ENCODE measurements at places on chromosomes 5 and 9. TPM values are rescaled to one million over a fixed set of nuclear protein-coding genes. Genes with fewer than 3 reads are reported as not detected.

GRCh38 chr5:141121563-141121962 is at the start of gene PCDHB4:
PCDHB4 (plus strand) TSS chr5:141121818; CDS start chr5:141121999, 181 bp downstream.
- no peaks in the 10 kb centered on the region for H3K27me3 ChIP-seq
- no peak for DNase-seq
- H3K27ac ChIP-seq = no peak within 1 kb of the TSS

- H3K4me1 ChIP-seq = peaks cover 16% of the 10 kb centered on the region
- H3K27ac ChIP-seq = no peak overlapping the region
- no peak for DNase-seq
- peaks cover 55% of the 10 kb centered on the region for H3K27me3 ChIP-seq
- no peaks in the 10 kb centered on the region for H3K36me3 ChIP-seq
Measured at GRCh38 chr9:122128007-122128968, 31.3 kb downstream of the NDUFA8 start.

DNA sequence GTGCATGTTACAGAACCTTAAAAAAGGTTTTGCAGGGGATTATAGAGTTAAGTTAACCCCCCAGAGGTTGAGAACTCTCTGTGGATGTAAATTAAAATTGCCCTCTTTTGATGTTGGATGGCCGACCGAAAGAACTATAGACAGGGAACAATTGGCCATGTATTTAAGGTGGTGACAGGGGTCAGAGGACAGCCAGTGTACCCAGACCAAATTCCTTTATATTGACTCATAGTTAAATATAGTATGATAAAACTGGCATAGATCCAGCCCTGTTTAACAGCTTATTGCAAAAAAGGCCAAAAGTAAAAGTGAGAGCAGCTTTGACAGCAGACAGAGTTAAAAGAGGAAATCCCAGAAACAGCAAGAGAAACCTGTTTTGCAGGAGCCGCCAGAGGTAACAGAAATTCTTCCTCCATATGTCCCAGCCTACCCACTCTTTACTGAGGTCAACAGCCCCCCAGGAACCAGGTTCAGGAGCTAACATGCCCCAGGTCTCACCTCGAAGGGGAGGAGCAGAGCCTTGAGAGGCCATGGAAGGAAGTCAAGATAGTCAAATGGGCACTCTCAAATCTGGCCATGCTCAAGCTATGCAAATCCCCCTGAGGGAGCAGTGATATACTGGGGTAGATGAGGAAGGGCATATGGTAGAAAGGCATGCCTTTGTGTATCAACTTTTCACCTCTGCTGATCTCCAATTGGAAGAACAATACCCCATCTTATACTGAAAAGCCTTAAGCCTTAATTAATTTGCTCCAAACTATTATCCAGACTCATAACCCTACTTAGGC is 156.4 kb upstream of the COX7C start:
- no peaks in the 10 kb centered on the region for H3K27me3 ChIP-seq
- H3K4me3 ChIP-seq = peak overlapping the region; percentile 48
- peaks cover 12% of the 10 kb centered on the region for H3K4me1 ChIP-seq
- DNase-seq = peak; percentile 69
- peaks cover 12% of the 10 kb centered on the region for H3K36me3 ChIP-seq

DNA sequence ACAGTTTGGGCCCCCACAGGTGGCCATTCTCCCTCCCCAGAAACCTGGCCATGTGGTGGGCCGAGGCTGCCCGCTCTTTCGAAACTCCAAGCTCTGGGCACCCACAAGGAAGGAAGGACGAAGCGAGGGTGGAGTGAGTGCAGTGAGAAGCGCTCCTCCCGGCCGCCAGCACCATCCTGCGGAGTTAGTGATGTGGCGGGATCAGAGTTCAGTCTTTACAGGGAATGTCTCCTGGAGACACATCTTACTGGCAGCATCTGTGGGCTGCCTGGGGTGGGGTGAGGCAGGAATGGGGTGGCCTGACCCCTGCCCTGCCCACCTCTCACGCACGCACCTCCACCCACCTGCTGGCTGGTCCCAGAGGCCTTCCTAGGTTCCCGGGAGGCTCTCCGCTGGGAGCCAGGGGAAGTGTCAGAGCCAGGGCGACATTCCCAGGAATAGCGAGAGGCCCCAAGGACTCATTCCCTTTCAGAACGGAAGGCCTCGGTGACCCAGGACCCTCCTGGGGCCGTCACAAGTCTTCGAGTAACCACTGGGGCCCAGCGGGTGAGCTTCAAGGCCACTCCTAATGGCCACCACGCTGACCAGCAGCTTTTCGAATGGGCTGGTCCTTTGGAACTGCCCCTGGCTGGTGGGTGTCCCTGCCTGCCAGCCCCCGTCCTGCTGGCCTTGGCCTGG is 5.5 kb upstream of the RNU6ATAC start:
- DNase-seq = no peak
- no peaks in the 10 kb centered on the region for H3K36me3 ChIP-seq

DNA sequence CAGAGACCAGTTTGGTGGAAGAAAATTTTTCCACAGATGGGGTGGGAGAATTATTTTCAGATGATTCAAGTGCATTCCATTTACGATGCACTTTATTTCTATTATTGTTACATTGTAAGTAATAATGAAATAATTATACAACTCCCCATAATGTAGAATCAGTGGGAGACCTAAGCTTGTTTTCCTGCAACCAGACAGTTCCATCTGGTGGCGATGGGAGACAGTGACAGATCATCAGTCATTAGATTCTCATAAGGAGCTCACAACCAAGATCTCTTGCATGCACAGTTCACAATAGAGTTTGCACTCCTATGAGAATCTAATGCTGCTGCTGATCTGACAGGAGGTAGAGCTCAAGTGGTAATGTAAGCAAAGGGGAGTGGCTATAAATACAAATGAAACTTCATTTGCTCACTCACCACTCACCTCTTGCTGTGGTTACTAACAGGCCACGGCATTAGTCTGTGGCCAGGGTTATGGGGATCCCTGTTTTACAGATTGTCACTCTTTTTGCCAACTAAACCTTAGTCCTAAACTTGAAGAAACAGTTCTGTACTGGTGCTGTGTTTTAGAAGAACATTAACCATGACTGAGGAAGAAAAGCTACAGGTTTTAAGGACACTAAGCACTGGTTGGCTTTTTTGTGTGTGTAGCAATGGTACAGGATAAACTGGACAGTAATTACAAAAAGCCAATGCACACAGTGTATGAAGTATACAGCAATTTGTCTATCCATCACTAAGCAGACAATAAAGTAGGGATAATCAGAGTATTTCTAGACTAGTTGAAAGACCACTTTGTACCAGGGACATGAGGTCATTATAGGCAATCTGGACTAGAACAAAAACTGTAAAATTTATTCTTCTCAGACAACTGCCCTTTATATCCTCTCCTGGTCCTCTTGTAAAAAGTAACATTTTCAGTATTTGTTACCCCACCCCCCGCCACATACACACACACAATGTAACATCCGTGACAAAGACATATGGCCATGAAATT is 9.9 kb downstream of the TMEM232 start:
- no peaks in the 10 kb centered on the region for H3K27me3 ChIP-seq
- H3K27ac ChIP-seq = no peak overlapping the region
- no peaks in the 10 kb centered on the region for H3K36me3 ChIP-seq
- no peak for DNase-seq

GRCh38 chr5:61732796-61733195 is 400.7 kb downstream of the ZSWIM6 start:
- H3K27ac ChIP-seq = no peak overlapping the region
- peaks cover 49% of the 10 kb centered on the region for H3K4me1 ChIP-seq
- H3K4me3 ChIP-seq = no peak overlapping the region
- H3K27me3 ChIP-seq = peaks cover 39% of the 10 kb centered on the region

The SHOC1 gene
- not detected for total RNA-seq

The CCDC69 gene
- 0.69 TPM for total RNA-seq

The HSPB3 gene
- total RNA-seq = not detected

The AIF1L gene
- 27.2 TPM for total RNA-seq

The SLC23A1 gene
- total RNA-seq = 2.8 TPM

The CEP78 gene
- total RNA-seq = 17.3 TPM

The COL23A1 gene
- total RNA-seq = not detected

GRCh38 chr5:95988094-95988493 is 26.4 kb upstream of the ELL2 start:
- H3K36me3 ChIP-seq = no peaks in the 10 kb centered on the region
- no peaks in the 10 kb centered on the region for H3K27me3 ChIP-seq
- peaks cover 9% of the 10 kb centered on the region for H3K4me1 ChIP-seq
- no peak overlapping the region for H3K4me3 ChIP-seq

The KIF4B gene
- not detected for total RNA-seq

DNA sequence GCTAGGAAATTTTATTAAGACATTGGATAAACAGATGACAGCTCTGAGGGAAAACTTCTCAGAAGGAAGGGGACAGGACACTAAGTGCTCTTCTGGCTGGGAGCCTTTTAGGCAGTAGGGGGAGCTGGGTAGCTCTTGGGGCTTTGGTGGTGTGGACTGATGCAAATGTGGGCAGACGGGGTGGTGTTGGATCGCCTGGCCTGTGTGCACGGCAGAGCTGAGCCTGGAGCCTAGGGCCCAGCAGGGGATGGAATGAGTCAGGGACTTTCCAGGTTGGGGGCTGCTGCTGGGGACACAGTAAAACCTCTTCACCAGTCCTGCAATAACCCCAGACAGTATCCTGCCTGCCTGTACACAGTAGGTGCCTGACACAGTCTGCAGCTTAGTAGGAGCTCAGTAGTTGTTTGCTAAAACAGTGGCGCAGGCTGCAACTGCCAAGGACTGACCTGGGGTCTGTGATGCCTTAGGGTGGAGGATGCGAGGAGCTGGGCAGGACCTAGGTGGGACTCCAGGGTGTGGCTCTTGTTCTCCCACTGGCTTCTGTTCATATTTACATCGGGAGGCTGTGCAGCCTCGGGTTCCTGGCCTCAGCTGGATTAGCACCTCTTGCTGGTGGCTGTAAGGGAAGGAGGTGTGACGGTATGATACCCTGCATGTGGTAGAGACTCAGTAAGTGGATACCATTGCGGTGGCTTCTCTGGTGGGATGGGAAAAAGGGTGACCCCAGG is 83.8 kb downstream of the DAB2IP start:
- peaks cover 56% of the 10 kb centered on the region for H3K4me1 ChIP-seq
- H3K27me3 ChIP-seq = no peaks in the 10 kb centered on the region
- peak overlapping the region; percentile 85 for H3K4me3 ChIP-seq
- H3K36me3 ChIP-seq = peaks cover 42% of the 10 kb centered on the region
- DNase-seq = peak; percentile 60

The HEMGN gene
- not detected for total RNA-seq

DNA sequence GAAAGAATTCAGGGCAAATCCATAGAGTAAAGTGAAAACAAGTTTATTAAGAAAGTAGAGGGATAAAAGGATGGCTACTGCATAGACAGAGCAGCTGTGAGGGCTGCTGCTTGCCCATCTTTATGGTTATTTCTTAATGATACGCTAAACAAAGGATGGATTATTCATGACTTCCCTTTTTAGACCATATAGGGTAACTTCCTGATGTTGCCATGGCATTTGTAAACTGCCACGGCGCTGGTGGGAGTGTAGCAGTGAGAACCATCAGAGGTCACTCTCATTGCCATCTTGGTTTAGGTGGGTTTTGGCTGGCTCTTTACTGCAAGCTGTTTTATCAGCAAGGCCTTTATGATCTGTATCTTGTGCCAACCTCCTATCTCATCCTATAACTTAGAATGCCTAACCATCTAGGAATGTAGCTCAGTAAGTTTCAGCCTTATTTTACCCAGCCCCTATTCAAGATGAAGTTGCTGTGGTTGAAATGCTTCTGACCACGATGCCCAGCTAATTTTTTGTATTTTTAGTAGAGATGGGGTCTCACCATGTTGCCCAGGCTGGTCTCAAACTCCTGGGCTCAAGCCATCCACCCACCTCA is 42.1 kb downstream of the RFK start:
- no peaks in the 10 kb centered on the region for H3K4me1 ChIP-seq
- no peak overlapping the region for H3K4me3 ChIP-seq
- no peaks in the 10 kb centered on the region for H3K36me3 ChIP-seq
- H3K27ac ChIP-seq = no peak overlapping the region
- DNase-seq = no peak

- no peak overlapping the region for H3K27ac ChIP-seq
- no peak overlapping the region for H3K4me3 ChIP-seq
- peaks cover 35% of the 10 kb centered on the region for H3K27me3 ChIP-seq
- H3K36me3 ChIP-seq = no peaks in the 10 kb centered on the region
Measured at GRCh38 chr9:92160786-92161185, 45.6 kb upstream of the SPTLC1 start.

GRCh38 chr5:106755066-106755465 is 915.7 kb downstream of the EFNA5 start:
- H3K4me1 ChIP-seq = no peaks in the 10 kb centered on the region
- no peak for DNase-seq
- H3K27ac ChIP-seq = no peak overlapping the region
- H3K27me3 ChIP-seq = no peaks in the 10 kb centered on the region
- H3K36me3 ChIP-seq = no peaks in the 10 kb centered on the region
- H3K4me3 ChIP-seq = no peak overlapping the region

Data from Calu3 (cell line).